ENCODE measurements at places on chromosomes 11 and 22.

DNA sequence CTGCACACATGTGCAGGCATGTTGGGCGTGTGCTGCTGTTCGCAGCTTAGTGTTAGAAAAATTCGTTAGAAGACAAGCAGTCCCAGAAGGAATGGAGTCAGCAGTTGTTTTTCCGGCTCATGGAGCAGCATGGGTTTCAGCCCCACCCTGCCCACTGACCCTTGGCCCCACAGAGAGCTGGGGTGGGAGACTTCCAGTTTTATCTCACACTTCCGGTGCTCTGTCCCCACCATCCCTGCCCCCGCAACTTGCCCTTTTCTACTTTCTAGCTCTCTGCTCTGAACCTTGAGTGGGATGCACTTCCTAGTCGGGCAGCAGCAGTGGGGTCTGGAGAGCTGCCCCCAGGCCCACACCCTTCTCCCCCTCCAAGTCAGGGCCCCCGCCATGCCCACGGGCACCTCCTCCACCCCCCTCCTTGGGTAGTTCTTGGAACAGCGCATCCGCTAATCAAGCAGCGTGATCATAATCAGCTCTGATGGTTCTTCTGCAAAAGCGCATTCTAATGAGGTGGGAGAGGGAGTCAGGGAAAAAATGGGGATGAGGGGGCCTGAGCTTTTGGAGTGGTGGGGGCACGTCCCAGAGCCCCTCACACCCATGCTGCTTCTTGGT, 184.4 kb downstream of the CEP164 start:
- DNase-seq: no peak

DNA sequence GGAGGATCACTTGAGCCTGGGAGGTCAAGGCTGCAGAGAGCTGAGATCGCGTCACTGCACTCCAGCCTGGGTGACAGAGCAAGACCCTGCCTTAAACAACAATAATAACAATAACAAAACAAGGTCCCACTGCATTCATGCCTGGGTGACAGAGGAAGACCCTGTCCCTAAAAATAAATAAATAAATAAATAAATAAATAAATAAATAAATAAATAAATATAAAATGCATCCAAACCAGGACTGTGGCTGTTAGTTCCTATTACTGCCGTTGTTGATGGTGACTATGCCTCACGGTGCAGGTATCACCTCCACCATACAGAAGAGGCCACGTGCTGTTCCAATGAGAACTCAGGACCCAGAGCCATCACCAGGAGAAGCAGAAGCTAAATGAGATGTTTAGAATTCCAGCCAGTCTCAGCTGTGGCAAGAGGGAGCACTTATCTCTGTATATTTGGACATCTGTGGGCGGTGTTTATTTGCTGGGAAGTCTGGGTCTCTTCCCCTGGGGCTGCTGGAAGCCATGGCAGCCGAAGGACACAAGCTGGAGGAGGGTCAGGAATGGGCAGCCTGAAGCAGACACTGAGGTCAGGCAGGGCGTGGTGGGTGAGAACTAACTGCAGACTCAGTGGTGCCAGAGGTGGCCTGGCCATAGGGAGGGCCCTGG, 21.6 kb downstream of the C11orf86 start:
- no peak for DNase-seq

DNA sequence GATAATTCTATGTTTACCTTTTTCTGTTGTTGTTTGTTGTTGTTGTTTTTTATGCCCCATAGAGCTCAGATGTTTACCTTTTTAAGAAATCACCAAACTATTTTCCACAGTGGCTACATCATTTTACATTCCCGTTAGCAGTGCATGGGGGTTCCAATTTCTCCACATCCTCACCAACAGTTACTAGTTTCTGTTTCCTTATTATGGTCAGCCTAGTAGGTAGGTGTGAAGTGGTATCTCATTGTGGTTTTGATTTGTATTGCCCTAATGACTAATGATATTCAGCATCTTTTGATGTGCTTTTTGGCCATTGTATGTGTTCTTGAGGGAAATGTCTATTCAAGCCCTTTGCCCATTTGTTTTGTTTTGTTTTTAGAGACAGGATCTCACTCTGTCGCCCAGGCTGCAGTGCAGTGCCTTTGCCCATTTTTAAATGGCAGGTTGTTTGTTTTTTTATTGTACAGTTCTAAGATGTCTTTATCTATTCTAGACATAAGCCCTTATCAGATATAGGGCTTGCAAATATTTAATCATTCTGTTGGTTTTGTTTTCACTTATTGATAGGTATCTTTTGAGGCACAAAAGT, 27.5 kb downstream of the CHEK2 start:
- DNase-seq: no peak

- DNase-seq: no peak
Measured at GRCh38 chr22:36971341-36972125, 47.7 kb downstream of the TST start.

DNA sequence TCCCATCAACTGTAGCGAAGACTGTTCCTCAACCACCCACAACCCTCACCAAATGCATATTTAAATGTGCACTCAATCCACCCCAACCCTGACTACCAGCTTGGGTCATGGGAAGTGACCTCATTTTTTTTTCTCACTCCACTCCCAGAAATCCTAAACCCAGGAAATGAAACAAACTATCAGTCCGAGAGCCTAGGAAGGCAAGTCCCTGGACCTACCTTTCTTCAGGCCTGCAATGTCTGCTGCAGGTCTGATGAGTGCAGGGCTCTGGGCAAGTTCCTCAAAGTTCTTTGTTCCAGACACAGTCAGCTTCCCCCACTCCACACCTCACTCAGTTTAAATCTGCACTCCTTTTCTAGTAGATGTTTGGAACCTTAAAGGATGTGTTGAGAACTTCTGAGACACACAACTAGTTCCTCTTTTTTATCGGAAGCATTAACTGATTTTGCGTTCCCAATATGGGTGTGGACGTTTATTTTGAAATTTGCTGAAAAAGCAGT, at the start of gene MS4A4E:
Gene MS4A4E (minus strand): TSS at position 398 of the 500 bp plus-strand sequence. CDS start 13,082 bp downstream, outside the sequence.
- no peak for DNase-seq

- no peak for DNase-seq
Measured at GRCh38 chr22:47928631-47929030, 1166.2 kb downstream of the TBC1D22A start.

DNA sequence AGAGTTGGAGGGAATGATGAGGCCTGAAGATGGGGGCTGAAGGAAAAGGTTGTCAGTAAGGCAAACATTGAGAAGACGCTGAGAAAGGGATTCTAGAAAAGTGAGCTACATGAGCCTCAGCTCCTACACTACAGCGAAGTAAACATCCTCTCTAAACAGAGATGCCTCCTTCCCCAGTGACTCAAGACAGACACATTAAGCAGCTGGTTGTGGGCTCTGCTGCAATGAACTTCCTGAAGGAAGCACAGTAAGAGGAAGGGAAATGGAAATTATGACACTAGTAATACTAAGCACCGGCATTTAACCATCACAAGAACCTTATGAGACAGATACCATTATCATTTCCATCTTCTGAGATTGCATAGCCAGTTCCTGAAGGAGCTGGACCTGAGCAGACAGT, 190.5 kb downstream of the C11orf87 start:
- DNase-seq: no peak

DNA sequence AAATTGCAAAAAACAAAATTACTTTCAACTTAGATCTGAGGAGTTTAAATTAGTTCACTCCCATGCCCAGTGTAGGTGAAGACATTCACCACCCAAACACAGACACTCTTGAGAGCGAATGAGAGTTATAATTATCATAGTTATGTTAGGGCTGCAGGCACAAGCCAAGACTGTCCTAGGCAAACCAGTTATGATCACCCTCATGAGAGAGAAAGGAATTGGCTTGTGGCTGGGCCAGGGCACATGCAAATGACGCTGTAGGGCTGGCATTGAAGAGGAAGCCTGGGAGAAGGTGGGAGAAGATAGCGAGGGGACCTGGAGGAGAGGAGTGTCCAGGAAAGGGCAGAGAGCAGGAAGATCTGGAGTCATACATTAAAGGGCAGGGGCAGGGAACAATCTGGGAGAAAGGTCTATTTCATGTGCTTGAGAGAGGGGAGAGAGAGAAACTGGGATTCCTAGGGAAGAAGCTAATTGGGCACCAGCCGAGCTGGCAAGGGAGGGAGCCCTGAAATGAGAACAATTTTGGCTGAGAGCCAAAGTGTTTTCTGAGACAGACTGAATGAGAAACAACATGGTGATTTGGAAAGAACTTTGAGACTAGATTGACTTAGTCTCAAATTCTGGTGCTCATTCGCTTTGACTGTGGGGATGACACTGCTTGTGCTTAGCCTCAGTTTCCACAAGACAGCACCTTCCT, 279.9 kb downstream of the KIRREL3 start:
- no peak for DNase-seq

Measured in non-pigmented ciliary epithelial cell (primary cell).